ENCODE measurements at places on chromosomes 3 and 15.

GRCh38 chr3:159301961-159302360 lies 500.1 kb downstream of the MFSD1 start:
- no peak for DNase-seq
- H3K36me3 ChIP-seq: peaks cover 1% of the 10 kb centered on the region
- H3K27me3 ChIP-seq: no peaks in the 10 kb centered on the region
- H3K27ac ChIP-seq: no peak overlapping the region
- no peaks in the 10 kb centered on the region for H3K4me1 ChIP-seq

- H3K27me3 ChIP-seq: no peaks in the 10 kb centered on the region
- no peak overlapping the region for H3K27ac ChIP-seq
- H3K4me3 ChIP-seq: no peak overlapping the region
- DNase-seq: no peak
Measured at GRCh38 chr15:54808321-54808720, 388.4 kb downstream of the RSL24D1 start.

GRCh38 chr3:128874481-128875180 lies 4.8 kb upstream of the ACAD9 start:
- DNase-seq: no peak
- peaks cover 35% of the 10 kb centered on the region for H3K4me1 ChIP-seq
- no peak overlapping the region for H3K4me3 ChIP-seq
- H3K36me3 ChIP-seq: peaks cover 2% of the 10 kb centered on the region
- peaks cover 7% of the 10 kb centered on the region for H3K27me3 ChIP-seq

DNA sequence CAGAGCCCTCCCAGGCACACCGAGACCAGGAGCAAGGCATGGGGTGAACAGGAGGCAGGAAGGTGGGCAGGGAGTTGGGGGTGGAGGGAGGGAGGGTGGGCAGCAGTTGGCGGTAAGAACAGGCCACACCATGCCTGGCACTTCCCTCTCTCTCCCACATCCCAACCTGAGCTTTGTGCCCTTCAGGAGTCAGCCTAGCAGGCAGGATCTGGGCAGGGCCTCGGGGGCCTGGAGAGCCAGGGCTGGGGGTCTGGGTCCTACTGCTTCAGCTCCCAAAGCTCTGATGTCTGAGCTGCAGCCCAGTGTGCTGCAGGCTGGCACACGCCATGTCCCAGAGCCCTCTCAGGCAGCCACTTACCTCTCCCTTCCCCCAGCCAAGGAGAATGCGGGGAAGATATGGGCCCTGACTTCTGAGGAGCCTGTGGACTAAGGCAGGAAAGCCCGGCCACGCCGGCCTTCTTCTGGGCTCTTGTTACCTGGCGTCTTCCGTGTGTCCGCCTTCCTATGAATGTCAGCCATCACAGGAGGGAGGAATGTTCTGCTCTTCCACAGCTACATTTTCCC lies 2.9 kb upstream of the MYL3 start:
- no peaks in the 10 kb centered on the region for H3K36me3 ChIP-seq
- H3K4me1 ChIP-seq: no peaks in the 10 kb centered on the region
- no peak for DNase-seq
- H3K27ac ChIP-seq: no peak overlapping the region

DNA sequence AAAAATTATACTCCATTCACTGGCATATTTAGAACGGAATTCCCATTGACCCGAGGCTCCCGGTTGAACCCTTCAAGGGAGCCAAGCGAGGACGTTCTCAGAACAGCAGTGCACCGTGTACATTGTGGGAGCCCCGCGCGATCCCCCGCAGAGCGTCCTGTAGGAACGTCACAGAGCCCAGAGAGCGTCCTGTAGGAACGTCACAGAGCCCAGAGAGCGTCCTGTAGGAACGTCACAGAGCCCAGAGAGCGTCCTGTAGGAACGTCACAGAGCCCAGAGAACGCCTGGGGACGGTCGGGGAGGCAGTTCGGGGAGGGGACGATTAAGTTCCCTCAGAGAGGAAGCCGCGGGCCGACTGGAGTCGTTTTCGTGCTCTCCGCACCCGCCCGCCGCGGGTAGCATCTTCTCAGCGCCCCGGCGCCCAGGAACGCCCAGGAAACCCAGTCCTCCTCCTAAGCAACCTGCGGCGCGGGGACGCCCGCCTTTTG lies 506 bp upstream of the ATP1B3 start:
- peaks cover 2% of the 10 kb centered on the region for H3K36me3 ChIP-seq
- peak overlapping the region; percentile 97 for H3K27ac ChIP-seq
- H3K4me1 ChIP-seq: peaks cover 39% of the 10 kb centered on the region
- H3K27me3 ChIP-seq: no peaks in the 10 kb centered on the region
- peak overlapping the region; percentile 94 for H3K4me3 ChIP-seq

GRCh38 chr3:33372218-33373081 lies 67.8 kb downstream of the UBP1 start:
- DNase-seq: peak; percentile 39
- peak overlapping the region; percentile 32 for H3K4me3 ChIP-seq
- H3K4me1 ChIP-seq: peaks cover 11% of the 10 kb centered on the region
- H3K36me3 ChIP-seq: no peaks in the 10 kb centered on the region
- H3K27ac ChIP-seq: no peak overlapping the region

DNA sequence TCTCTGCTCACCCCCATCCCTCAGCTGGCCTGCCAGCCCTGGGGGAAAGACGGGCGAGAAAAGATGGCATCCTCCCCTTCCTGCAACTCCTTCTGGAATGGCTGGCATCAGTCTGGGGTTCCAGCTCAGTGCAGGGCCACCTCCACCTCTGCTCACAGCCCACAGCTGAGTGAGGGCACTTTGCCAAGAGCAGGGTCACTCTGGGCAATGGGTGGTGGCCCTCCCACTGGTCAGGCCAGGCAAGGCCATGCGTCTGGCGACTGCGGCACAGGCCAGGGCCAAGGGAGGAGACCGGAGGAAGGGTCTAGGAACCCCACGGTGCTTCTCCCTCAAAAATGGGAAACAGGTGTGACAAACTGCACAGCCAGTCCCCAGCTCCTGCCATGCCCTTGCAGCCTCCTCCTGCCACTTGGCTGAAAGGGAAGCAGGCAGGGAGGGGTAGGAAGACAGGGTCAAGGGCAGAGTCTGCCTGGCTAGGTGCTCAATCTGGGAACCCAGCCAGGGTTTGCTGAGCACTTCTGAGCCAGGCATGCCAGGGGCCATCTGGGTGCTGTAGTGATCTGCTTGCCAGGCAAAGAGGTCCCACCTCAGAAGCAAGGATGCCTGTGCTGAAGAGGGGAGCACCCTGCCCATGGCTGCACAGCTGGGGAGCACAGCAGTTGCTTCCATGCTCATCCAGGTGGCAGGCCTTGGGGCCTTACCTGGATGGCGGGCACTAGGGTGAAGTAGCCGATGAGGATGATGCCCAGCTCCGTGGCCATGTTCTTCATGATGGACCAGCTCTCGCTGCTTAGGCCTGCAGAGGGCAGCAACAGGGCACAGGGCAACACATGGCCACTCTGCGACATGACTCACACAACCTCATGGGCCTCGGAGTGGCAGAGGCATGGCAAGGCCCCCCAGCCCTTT lies 41.2 kb downstream of the PTPN23 start:
- peak overlapping the region; percentile 47 for H3K4me3 ChIP-seq
- peak overlapping the region; percentile 99 for H3K27ac ChIP-seq
- DNase-seq: peak; percentile 35
- no peaks in the 10 kb centered on the region for H3K27me3 ChIP-seq

GRCh38 chr15:66855041-66855440 lies 153.0 kb downstream of the SMAD6 start:
- no peak for DNase-seq
- no peaks in the 10 kb centered on the region for H3K4me1 ChIP-seq
- no peak overlapping the region for H3K4me3 ChIP-seq
- no peaks in the 10 kb centered on the region for H3K36me3 ChIP-seq
- H3K27ac ChIP-seq: no peak overlapping the region

- no peak overlapping the region for H3K27ac ChIP-seq
- no peaks in the 10 kb centered on the region for H3K4me1 ChIP-seq
- no peak for DNase-seq
- H3K4me3 ChIP-seq: no peak overlapping the region
Measured at GRCh38 chr15:23424111-23424904, 22.7 kb downstream of the GOLGA6L2 start.

DNA sequence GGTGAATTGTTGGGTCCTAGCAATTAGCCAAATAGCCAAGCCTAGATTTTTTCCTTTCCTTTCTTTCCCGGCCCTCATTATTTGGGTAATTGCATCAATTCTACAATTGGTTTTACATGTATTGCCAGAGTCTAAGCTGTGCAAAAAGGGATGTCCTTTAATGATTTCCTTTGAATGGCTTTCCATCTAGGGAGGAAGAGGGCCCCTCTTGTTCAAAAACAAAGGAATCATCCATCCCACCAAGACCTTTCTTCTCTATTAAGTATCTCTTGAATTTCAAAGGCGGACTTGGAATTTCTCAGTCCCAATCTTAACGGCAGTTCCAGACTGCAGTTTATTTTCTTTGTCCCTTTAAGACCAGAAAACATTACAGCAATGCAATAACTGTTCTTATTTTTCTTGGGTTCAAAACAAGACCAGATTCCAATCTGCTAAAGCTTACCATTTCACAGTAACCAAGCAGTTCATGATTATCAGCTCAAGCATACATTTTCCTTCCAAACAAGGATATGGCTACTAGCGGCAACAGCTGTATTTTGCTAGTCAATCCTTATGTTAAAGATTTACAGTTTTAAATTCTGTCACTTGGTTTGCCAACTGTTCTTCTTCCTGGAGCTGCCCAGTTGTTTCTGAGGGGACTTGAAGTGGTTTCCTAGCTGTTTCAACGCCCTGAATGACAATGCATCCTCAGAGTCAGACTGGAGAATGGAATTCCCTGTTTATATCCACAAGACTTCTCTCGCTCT lies 91.4 kb upstream of the LRIG1 start:
- H3K4me3 ChIP-seq: no peak overlapping the region
- H3K27ac ChIP-seq: no peak overlapping the region
- H3K36me3 ChIP-seq: no peaks in the 10 kb centered on the region
- no peaks in the 10 kb centered on the region for H3K4me1 ChIP-seq

GRCh38 chr3:33115024-33115768 lies 1.4 kb downstream of the CRTAP start:
- H3K27me3 ChIP-seq: no peaks in the 10 kb centered on the region
- peak overlapping the region; percentile 83 for H3K4me3 ChIP-seq
- no peak for DNase-seq
- H3K27ac ChIP-seq: peak overlapping the region; percentile 61
- peaks cover 44% of the 10 kb centered on the region for H3K4me1 ChIP-seq
